ENCODE measurements at places on chromosomes 13 and 19. TPM values are rescaled to one million over a fixed set of nuclear protein-coding genes. Genes with fewer than 3 reads are reported as not detected.

The GPR183 gene
- total RNA-seq = 5.2 TPM

The ANGPTL4 gene
- not detected for total RNA-seq

The FAAP24 gene
- 8.8 TPM for total RNA-seq

The CYP4F8 gene
- total RNA-seq = not detected

DNA sequence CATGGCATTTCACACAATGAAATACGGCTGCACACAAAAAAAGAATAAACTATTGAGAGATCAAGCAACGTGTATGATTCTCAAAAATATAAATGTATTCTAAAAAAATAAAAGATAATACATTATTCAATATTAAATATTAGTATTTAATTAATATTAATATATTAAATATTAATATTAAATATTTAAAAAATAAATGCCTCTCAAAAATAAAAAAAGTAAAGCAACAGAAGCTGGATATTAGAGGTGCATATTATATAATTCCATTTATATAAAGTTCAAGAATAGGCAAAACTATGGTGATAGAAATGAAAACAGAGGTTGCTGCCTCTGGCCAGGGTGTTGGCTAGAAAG lies 57.1 kb downstream of the GADD45B start:
- no peak for DNase-seq
- no peaks in the 10 kb centered on the region for H3K36me3 ChIP-seq
- H3K4me3 ChIP-seq = no peak overlapping the region
- no peak overlapping the region for H3K27ac ChIP-seq

The ZFP82 gene
- 5.4 TPM for total RNA-seq

The ICAM1 gene
- total RNA-seq = 11.1 TPM

DNA sequence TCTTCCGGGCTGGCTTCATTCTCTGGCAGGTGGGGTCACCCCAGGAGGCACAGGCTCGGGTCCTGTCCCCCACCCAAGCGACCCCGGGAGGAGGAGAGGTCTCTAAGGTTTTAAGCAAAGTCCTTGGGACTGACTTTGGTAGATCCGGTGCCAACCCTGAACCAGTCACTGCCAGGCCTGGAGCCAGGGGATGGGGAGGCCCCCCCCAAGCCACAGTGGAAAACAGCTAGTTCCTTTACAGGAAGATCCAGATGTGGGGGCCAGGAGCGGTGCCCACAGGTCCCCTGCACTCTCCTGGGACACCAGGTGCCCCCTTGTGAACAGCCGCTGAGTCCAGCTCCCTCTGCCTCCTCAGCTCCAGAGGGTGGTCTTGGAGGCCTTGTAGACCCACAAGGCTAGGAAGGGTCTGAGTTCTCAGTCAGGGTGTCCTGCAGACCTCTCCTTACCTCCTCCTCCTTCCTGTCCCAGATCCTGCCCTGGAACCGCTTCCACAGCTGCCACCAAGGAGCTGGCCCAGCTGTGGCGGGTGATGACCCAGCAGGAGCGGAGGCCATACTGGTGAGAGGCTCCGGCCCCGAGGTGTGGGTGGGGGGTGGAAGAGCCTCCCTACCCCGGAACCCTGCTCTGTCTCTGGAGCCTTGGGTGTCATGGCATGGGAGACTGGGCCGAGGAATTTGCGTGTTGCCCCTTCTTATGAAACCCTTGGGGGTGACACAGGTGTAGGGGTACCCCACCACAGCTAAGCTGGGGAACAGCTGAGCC lies 6.0 kb downstream of the SIX5 start:
- H3K36me3 ChIP-seq = no peaks in the 10 kb centered on the region
- H3K27me3 ChIP-seq = peaks cover 6% of the 10 kb centered on the region
- H3K4me1 ChIP-seq = peaks cover 3% of the 10 kb centered on the region
- H3K27ac ChIP-seq = no peak overlapping the region
- no peak for DNase-seq

The TMEM272 gene
- 0.29 TPM for total RNA-seq

- no peak overlapping the region for H3K4me3 ChIP-seq
- no peak overlapping the region for H3K27ac ChIP-seq
- H3K4me1 ChIP-seq = no peaks in the 10 kb centered on the region
- no peak for DNase-seq
- H3K27me3 ChIP-seq = peaks cover 7% of the 10 kb centered on the region
- H3K36me3 ChIP-seq = no peaks in the 10 kb centered on the region
Measured at GRCh38 chr13:51158880-51159518, 47.9 kb upstream of the C13orf42 start.
